ENCODE measurements at places on chromosomes 3 and 15. TPM values are rescaled to one million over a fixed set of nuclear protein-coding genes. Genes with fewer than 3 reads are reported as not detected.

The DENND6A gene
- total RNA-seq = 13.0 TPM

The SLC22A14 gene
- not detected for total RNA-seq

The PCSK6 gene
- 25.8 TPM for total RNA-seq

The ALG1L2 gene
- not detected for total RNA-seq

The TWF2 gene
- 107 TPM for total RNA-seq

The NR2E3 gene
- 0.15 TPM for total RNA-seq

The LARP6 gene
- 26.2 TPM for total RNA-seq

The CORO2B gene
- total RNA-seq = 4.1 TPM

The GOLGA6B gene
- not detected for total RNA-seq

The KIF7 gene
- 1.6 TPM for total RNA-seq

The SLC38A3 gene
- 11.4 TPM for total RNA-seq

The PRICKLE2 gene
- total RNA-seq = 7.9 TPM

DNA sequence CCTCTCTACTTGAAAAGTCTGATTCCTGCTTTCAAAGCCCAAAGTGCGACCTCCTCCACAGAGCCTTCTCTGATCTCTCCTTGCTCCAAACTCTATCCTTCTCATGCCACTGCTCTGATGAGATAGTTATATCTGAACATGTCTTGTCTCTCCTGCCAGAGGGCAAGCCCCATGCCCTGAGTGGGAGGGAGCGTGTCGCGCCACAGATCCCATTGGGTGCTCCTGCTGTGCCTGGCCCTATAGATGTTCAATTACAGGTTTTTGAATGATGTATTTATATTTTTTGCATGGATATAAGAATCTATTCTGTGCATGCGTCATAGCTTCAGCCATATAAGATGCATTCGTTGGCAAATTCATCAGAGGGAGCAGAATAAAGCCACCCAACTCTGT, 20.4 kb downstream of the CORO2B start:
- no peak for DNase-seq

DNA sequence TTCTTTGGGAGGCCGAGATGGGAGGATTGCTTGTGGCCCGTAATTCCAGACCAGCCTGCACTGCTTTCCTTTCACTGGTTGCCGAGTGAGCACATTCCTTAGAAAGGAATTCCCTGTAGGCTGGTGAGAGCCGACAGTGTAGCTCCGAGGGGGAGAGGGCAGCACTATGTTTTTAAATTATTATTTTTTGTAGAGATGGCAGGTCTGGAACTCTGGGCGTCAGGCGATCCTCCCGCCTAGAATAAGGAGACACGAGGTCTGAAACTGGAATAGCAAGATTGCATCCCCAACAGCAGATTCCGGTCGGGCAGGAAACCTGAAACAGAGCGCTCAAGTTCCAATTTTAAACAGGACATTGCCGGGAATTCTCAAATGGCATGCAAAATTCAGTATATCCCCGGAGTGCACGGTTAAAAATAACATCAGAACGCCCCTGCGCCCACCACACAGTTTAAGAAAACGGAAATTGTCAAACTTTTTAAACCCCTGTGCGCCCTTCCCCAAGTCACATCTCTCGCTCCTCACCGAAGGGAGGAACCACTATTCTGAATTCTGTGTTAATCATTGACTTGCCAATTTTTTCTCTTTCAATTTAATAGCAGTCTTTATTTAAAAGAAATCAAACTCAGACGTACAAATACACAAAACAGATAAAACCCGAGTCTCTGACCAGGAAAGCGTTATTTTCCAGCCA, 643 bp upstream of the RNU5B-1 start:
- DNase-seq = peak; percentile 56

DNA sequence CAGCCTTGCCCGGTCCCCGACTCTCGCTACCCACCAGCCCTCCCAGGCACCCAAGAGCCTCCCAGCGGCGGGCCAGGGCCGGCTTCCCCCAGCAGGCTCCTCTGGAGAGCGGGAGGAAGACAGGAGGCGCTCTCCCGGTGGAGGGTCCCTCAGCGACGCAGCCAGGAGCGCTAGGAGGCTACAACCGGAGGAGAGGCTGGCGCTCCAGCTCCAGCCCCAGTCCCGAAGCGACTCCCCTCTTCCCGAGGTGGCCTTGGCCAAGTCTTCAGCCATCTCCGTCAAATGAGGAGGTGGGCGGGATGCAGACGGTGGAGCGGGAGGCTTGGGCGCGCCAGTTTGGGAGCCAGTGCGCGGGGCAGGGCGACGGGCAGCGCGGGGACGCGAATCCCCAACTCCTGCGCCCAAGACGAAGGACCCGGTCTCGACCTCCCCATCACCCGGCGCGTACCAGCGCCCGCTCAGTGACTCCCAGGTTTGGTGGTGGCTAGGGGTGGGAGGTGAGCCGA, 722 bp downstream of the CHRNA3 start:
- no peak for DNase-seq

DNA sequence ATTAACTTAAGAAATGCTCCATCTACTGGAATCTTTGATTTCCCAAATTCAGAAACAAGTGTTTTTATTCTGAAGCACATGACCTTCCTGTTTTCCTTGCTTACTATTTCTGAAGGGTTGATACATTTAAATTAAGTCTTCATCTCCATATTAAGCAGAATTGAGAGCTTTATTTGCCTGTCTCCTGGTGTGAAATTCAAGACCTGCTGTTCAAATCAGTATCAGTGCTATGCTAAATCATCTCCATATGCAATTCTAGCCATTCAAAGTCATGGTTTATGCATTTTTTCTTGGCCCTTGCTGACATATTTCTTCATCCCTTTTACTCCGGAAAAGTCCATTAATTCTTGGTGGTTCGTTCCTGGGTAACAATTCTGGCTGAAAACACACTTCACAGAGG, 195.4 kb downstream of the ATP8B4 start:
- no peak for DNase-seq

DNA sequence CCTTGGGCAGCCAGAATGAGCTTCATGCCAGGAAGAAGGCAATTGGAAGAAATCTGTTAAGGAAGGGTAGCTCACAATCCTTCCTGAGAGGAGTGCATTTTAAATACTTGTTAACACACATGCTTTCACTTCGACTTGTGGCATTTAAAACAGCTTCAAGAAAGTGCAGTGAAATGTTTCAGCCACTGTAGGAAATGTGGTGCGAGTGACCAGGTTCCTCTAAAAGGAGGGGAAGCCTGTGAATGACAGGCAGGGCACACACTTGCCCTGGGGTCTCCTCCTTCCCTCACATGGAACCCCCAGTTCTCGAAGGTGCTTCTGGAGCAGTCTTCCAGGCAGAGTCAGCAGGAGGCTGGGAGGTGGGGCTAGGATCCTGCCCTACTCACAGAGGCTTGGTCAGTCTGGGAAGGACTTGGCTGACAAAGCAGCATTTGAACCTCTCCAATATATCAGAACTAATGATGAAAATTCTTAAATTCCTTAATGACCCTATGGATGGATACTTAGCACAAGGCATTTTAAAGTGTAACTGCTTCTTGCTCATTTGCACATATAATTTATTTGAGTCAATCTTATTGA, 358.6 kb downstream of the CHST2 start:
- no peak for DNase-seq

DNA sequence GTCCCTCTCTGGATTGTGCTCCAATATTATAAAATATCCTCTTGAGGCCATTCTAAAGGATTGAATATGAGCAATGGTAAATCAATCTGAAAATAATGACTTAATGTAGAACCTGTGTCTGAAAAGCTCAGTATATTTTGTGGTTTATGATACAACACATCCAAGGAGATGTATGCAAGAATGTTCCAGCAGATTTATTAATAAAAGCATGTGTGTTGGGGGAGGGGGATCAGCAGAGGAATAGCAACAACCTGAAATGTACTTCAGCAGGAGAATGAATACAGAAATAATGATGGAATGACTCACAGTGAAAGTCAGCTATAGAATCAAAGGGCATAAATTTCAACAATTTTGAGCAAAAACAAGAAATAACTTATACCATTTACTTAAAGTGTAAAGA, 56.7 kb upstream of the NUDT16 start:
- DNase-seq = no peak

GRCh38 chr3:18716821-18717220, 291.7 kb upstream of the SATB1 start:
- no peak for DNase-seq

- DNase-seq = no peak
Measured at GRCh38 chr15:61309031-61309511, 80.0 kb upstream of the RORA start.

DNA sequence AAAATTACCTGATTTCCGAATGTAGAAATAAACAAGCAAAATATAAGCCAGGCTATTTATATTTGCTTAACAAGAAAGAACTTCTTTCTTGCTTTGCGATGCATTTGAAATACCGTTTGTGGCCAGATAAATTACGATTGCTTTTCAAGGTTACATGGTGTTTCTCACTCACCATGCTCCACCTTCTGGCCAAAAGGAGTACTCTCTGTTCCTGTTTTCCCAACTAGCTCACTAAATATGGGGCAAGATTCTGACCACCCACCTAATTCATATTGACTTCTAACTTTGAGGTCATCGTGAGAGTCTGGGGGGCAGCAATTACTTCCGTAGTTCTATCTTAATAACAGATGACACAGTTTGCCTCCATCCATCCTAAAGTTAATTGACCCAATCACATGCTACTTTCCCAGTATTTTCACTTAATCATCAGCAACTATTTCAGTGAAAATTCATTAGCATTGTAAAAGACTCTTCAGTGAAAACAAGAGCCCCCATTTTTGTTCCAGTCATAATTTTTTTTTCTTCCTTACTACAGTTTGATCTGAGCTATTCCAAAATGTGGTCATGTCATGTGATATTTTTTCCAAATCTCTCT, 25.9 kb downstream of the ACP3 start:
- DNase-seq = peak; percentile 52

DNA sequence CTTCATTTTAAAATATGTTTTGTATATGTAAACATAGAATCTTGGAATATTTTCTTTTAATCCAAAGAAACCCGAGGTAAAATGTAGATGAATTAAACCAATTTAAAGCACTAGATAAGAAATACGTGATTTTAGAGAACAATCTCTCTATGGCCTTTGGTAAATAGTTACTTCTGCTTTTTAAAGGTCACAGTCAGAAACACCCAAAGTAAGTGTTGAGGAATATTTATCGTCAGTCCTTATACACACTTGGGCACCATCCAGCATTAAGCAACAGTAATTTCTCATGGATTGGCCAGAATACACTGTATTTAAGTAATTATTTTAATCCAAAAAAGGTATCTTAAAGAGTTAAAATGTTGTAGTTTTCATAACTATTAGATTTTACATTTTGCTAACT, 713.2 kb downstream of the NLGN1 start:
- no peak for DNase-seq

DNA sequence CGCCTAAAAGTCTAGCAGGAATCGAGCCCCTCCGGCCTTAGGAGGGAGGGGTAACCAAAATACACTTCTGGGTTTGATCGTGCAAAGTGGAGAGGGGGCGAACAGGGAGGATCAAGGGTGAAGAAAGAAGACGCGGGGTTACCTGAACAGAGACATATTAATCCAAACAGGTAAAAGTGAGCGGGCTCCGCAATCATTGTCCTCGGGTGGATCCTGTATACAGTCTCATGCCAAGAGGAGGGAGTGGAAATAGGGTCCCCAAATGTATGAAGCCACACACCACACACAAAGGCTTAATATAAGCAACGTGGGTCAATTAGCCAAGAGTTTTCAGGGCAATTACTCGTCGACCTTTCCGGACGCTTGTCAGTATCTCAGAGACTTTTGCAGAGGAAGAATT, 749.5 kb downstream of the ROBO1 start:
- DNase-seq = no peak

DNA sequence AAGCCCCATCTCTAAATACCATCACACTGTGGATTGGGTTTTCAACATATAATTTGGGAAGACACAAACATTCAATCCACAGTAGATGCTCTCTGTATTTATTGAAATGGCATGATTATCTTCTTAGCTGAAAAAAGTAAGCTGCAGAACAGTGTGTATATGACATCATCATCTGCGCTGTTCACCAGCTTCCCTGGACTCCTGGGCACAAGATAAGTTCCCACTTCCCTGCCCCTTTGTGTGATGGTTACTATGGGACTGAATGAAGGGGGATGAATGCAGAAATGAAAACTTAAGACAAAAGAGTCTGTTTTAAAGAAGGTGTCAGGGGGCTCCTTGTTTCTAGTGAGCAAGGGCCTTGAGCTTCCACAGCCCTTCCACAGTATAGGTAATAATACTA, 20.0 kb upstream of the GPD1L start:
- DNase-seq = no peak

DNA sequence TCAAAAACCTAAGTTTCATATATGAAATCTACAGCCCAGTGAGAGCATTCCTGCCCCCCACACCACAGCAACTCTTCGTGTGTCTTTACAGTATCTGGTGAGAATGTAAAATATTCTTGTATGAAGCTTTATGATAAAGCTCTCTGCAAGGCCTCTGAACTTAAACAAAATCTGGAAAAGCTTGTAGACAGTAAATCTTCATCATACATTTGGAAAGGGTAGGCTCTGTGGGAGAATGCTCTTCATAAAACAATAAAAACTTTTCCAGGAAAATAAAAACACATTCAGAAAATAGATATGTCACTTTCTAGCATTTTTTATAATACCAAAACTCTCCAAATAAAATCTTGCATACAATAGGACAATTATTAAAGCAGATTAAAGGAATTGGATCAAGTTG, 1009.5 kb downstream of the NAALADL2 start:
- no peak for DNase-seq

GRCh38 chr3:159897331-159898075, 91.1 kb upstream of the IL12A start:
- no peak for DNase-seq

Data from heart right ventricle (tissue), 16 donors.